ENCODE measurements at places on chromosomes 16 and 17.

GRCh38 chr17:54840885-54841591, 59.6 kb upstream of the TOM1L1 start:
- DNase-seq, result no peak

GRCh38 chr16:381789-382717, at the start of gene PGAP6:
TSS of gene PGAP6 (minus strand) at chr16:381978. CDS start at chr16:381821, 157 bp downstream.
- peak; percentile 66 for DNase-seq

- DNase-seq, result no peak
Measured at GRCh38 chr17:21419299-21420239, 43.4 kb downstream of the KCNJ12 start.

DNA sequence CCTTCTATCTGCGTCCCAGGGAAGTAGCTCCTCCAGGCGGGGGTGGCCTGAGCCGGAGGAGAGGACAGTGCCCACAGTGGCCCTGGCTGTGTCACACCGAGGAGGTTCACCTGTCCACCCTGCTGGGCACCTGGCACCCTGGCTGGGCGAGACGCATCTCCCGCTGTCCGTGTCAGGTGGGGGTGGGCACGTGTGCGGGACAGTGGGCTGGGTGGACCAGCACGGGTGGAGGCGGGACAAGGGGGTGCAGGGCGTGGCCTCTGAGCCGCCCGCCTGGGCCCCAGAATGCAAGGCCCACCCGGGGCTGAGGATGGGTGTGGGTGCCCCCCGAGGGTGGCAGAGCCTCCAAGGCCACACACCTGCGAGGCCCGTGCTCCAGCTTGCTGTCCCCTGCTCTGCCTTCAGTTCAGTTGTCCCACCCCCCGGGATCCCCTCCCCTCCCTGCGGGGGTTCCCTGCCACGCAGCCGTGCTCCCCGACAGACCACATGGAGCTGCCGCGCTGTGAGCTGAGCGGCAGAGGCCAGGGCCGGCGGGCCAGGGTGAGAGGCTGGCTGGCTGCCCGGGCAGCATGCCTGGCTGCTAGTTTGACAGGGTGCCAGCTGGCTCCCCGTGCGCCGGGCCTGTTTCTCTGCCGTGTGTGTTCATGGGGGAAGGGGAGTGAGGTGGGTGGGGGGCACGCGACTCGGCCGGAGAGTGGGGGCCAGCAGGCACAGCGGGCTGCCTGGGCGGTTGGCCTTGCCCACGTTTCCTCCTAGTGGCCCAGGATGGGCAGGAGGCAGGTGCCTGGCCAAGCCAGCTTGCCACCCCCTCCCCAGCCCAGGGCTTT, 33.9 kb downstream of the BAHCC1 start:
- peak; percentile 81 for DNase-seq

DNA sequence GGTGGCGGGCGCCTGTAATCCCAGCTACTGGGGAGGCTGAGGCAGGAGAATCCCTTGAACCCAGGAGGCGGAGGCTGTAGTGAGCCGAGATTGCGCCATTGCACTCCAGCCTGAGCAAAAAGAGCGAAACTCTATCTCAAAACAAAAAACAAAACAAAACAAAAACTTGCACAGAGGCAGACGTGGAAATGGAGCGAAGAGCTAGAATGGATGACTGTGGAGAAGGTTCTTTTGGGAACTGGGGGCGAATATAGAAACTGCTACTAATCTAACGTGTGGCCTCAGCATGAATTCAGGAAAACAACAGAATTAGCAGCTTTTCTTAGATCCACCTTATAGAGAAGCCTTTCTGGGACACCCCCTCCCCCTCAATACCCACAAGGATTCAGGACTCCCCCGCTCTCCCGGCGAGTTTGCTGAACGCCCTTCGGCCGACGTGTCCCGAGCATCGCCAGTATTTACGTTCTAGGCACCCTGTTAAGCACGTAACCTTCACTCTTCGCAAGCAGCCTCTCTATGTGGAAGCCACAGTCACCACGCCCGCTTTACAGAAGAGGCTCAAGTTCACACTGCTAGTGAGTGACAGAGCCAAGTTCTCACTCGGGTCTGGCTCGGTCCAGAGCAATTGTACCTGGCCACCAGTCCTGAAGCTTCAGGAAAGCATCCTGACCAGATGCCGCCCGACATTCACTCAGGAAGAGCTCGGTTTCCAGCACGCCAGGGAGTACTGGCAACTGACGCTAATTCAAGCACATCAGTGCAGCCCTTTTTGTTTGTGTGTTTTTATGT, 13.3 kb upstream of the ABR start:
- no peak for DNase-seq

DNA sequence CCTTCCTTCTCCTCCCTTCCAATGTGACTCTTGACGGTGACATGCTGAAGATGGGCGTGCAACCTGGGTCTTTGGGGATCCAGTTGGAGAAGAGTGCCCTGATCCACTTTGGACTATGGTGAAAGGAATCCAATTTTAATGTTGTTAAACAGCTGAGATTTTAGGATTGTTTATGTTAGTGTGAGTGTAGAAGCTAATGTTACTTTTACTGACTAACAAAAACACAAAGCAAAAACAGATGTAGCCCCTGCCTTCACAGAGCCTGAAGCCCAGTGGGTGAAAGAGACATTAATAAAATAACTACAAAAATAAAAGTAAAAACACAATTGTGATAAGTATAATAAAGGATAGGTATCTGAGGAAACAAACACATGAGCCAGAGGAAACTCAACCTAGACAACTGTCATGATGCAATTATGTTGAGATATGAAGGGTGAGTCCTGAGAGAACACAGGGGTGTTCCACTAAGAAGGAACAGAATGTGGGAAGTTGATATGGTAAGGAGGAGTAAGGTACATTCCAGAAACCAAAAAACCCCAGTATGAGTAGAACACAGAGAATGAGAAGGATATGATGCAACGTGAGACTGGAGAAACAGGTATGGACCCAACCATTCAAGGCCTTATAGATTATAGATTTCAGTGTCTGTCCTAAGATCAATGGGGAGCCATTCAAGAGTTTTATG, 115.1 kb upstream of the PMFBP1 start:
- DNase-seq, result no peak

DNA sequence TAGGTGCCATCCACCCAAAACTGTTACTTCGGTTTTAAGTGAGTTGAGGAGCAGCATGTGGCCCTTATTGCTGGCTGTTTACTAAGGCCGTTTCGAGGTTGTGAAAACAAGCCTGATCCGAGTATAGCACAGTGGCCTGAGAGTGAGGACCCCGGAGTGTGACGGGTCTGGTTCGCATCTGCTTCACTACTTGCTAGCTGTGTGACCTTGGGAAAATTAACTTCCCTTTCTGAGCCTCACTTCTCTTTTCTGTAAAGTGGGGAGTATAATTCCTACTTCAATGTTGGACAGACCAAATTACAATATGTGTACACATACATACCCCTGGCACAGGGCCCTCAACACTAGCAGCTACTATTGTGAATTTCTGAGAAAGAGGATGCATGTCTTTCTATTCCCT, 11.7 kb upstream of the HEATR6 start:
- no peak for DNase-seq

- no peak for DNase-seq
Measured at GRCh38 chr16:82924075-82924854, 297.5 kb downstream of the CDH13 start.

DNA sequence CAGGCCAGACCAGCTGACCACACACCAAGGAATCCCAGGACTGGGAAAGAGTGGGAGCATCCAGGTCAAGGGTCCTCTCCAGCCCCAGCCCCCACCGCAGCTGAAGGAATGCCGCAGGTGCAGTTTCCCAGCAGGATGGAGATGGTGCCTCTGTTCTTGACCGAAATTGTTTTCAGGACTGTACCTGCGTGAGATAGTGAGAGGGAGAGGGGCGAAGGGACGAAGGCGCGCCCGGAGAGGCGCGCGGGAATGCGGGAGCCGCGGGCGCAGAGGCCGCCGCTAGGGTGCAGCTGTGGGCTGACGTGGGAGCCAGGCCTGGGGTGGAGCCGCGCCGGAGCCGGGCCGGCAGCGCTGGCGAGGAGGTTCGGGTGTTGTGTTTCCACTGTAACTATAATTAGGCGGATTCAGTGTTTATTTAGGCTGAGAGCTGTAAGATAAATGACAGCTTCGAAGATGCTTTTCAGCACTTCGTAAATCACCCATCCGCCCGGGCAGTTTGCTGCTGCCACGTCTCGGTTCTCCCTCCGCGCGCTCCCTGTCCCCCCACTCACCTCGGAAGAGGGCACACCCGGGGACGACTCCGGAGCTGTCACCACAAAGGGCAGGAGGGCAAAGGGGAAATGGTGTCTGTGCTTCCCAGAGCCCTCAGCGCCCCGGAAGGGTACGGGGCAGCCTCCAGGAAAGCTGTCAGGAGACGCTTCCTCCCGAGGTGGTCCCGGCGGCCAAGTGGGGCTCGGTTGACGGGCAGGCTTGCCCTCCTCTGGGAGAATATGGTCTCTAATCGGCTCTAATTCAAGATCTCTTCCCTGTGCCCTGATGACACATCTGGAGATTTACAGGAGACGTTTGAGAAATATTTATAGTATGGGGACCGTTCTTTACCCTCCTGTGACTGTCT, 38.2 kb downstream of the HOXB1 start:
- peak; percentile 75 for DNase-seq

- no peak for DNase-seq
Measured at GRCh38 chr16:50037662-50038220, 12.7 kb downstream of the CNEP1R1 start.
